Globus pallidus (tissue), 1 donor: ENCODE measurements at places on chromosomes 2 and 18.

DNA sequence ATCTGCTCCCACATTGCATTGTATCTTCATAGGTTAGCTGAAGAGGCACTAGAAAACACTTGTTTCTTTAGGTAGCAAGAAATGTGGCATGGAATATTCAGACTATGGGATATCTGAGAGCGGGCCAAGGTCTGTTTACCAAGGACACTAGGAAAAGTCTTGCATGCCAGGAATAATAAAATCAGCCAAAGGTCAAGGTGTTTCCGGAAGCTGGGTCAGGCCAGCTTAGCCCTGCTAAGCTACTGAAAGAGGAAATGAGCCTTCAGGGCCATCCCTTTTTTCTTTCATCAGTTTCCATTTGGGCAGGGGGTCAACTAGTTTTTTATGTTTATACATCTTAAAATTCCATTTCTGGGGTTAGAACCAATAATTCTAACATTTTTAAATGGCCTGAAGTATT is 101.1 kb downstream of the DPP4 start:
- DNase-seq = no peak

DNA sequence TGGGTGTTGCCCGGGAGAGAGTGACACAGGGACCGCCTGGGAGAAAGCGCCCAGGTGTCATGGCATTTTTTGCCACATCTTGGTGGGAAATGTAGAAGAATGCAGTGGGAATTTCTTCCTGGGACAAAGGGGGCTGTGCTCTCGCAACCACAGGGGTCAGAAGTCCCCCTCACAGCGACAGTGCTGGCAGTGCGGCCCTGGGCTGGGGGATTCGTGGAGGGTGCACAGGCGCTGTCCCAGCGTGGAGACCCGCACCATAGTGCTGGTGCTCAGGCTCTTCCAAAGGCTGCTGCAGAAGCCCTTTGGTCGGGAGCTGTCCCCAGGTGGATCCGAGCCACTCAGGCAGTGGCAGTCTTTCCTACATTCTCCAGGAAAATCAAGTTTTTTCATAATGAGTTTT is 128.8 kb upstream of the SOX11 start:
- DNase-seq = no peak

DNA sequence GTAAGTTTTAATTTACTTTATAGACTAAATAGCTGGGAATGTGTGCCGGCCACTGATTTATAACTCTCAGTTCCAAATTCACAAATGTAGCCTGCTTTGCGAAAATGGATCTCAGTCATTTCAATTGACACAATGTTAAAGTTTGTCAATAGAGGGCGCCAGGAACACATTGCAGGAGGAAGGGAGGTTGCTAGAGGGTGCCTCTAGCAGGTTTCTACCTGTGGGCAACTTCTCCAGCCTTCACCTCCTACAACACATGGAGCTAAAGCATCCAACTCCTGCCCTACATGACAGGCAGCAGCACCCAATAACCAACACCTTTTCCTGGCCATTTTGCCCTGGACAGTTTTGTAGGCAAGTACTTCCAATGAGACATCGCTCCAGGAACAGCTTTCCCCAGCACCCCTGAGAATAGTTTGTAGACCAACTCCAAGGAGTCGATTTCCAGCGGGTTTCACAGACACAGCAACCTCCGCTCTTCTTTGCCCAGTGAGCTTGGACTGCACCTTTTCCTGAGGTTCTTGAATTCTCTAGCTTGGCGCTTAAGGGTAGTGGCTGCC is 784.8 kb upstream of the CDH2 start:
- peak; percentile 5 for DNase-seq

GRCh38 chr2:106581328-106581727 is 94.2 kb downstream of the CD8B2 start:
- DNase-seq = no peak

- DNase-seq = no peak
Measured at GRCh38 chr2:9838391-9838790, 4.9 kb upstream of the TAF1B start.

- DNase-seq = no peak
Measured at GRCh38 chr2:228847684-228848083, 423.4 kb downstream of the PID1 start.

- no peak for DNase-seq
Measured at GRCh38 chr2:147524912-147525311, 319.9 kb upstream of the ACVR2A start.

GRCh38 chr18:35466815-35467623 is 30.7 kb downstream of the INO80C start:
- no peak for DNase-seq

- no peak for DNase-seq
Measured at GRCh38 chr2:147076634-147077033, 768.2 kb upstream of the ACVR2A start.

DNA sequence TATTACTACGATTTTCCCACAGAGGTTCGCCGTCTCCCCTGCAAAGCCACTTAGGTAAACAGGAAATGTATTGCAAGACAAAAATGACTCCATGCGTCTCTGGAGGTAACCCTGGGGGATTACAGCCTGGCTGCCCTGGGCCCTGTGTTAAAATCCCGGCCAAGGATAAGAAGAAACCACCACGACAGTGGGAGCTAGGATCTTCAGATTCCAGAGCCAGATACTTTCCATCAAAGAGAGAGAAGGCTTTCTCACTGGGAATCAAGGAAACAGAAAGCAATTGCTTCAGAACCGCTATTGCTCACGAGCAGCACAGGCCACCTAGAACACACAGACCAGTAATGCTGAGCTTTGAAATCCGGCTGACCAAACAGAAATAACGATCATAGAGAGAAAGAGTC is 97.9 kb upstream of the ZNF516 start:
- no peak for DNase-seq

DNA sequence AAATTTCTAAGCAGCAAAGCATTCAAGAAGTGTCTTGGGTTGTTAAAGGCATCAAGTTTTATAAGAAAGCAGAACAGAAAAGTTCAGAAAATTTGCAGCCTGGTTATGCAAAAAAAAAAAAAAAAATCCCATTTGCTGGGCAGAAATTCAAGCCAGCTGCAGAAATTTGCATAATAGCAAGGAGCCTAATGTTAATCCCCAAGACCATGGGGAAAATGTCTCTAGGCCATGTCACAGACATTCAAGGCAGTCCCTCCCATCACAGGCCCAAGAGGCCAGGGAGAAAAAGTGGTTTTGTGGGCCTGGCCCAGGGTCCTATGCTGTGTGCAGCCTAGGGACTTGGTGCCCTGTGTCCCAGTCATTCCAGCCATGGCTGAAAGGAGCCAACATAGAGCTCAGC is 269.0 kb upstream of the SLC39A10 start:
- DNase-seq = no peak

- no peak for DNase-seq
Measured at GRCh38 chr2:20592106-20593071, 58.5 kb downstream of the HS1BP3 start.

GRCh38 chr2:46164529-46165301 is 132.5 kb upstream of the EPAS1 start:
- peak; percentile 48 for DNase-seq

DNA sequence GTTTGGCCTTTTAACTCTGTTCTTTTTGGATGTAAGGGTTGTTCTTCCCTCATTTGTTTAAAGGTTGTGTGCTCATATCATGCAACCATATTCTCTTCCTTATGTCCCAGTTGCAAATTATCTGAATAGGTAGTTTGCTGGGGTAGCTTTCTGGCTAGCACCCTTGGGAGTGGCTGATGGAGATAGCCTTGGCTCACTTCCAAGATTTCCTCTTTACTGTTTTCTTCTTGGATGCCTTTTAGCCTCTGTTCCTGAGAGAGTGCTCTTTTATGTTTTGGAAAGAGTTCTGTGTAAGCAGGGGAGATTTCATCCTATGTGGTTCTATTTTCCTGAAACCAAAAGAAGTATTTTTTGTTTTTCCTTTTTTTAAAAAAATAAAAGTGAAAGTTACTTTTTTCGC is 25.4 kb downstream of the USP14 start:
- no peak for DNase-seq

- DNase-seq = no peak
Measured at GRCh38 chr2:83596592-83597282, 862.3 kb downstream of the SUCLG1 start.

DNA sequence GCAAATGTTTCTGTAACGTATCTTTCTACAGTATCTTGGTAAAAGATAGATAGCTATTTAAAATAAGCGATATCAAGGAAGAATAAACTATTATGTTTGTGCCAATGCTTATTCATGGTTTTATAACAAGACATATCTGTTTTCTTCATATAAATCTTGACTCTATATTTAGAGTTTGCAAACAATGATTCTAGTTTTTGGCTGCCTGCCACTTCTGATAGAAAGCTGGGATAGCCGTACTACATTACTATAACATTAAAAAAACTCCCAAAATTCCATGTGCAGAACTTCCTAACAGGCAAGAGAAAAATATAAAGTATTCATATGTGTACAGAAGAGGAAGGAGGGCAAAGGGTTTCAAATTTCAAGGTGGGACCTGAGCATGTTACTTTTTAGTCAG is 985.0 kb downstream of the BCL11A start:
- DNase-seq = no peak

DNA sequence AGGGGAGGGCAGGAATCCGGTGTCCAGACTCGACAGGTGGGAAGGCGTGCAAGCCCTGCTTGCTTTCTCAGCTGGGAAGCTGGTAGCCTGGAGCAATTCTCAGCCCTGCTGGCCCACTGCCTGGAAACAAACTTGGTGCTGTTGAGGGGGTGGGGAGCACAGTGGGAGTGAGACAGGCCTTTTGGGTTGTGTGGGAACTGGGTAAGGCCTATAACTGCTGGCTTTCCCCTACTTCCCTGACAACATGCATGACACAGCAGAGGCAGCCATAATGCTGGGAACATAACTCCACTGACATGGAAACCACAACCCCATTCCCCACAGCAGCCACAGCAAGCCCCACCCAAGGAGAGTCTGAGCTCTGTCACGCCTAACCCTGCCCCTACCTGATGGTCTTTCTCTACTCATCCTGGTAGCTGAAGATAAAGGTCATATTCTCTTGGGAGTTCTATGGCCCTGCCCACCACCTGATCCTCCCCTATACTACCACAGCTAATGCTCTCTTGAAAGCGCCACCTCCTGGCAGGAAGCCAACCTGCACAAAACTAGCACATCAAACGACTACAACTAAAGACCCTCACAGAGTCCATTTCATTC is 122.9 kb upstream of the ACVR1C start:
- no peak for DNase-seq

GRCh38 chr2:127347734-127348392 is 39.9 kb downstream of the MAP3K2 start:
- DNase-seq = no peak

GRCh38 chr2:229088517-229088913 is 182.6 kb downstream of the PID1 start:
- no peak for DNase-seq

DNA sequence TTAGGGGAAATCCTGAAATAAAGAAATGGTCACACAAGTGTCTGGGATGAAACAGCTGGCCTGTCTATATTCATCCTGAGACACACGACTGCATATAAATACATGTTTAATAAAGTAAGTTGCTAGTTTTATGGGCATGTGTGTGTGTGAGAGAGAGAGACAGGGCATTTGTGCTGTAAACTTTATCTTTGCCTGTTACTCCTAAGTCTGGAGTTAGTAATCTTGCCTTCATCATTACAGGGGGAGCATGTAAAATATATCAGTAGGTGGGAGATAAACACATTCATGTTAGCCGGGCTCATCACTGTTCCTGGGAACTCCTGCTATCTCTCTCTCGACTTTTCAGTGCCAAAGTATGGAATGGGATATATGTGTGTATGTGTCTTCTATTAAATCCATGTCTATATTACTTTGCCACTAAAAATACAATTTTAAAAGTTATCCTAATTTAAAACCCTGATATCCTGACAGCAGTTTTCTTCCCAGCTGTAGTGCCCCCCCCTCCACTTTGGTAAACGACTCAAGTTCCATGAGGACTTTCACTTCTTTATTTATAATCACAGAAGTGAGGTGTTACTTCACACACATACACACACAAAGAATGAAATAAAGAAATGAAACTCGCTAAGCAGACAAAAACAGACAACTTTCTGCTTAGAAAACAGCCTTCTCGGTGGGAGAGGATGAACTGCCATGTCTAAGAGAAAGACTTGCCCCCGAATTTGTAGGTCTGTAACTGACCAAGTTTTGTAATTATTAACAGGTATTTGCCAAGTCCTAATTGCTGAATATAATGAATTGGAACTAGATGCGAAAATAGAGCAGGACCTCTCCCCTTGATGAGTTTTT is 947 bp downstream of the ZEB2 start:
- peak; percentile 68 for DNase-seq

DNA sequence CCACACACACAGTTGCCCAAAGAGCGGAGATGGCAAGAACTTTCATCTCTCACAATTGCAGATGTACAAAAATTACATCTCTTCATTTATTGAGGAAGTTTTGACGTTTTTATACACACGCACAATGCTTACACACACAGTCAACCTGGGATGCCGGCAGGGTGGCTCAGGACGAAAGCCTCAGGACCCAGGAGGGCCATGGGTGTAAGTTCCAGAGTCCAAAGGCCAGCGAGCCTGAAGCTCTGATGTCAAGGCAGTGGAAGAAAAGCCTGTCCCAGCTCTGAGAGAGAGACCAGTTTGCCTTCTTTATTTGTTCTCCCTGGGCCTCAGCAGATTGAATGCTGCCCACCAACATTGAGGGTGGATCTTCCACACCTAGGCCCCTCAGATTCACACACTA is 10.1 kb downstream of the AMER3 start:
- no peak for DNase-seq

GRCh38 chr18:11046140-11046539 is 103.2 kb downstream of the PIEZO2 start:
- no peak for DNase-seq

- DNase-seq = no peak
Measured at GRCh38 chr2:188475945-188476344, 184.3 kb downstream of the GULP1 start.

DNA sequence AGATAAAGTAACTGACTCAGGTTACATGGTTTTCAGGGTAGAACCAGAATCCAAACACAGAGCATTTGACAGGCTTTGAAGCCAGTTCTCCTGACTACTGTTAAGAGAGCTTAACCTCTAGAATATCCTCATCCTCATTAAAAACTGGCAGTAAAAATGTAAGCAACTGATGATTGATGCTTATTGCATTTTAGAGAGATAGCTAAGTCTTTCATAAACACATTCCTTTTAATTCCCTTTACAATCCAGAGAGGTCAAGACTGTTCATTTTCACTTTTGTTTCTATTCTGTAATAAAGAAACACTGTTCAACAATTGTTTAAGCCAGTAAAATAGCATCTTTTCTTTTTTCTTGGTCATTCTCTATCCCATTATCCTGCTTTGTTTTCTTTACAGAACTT is 53.9 kb upstream of the RAB27B start:
- no peak for DNase-seq

DNA sequence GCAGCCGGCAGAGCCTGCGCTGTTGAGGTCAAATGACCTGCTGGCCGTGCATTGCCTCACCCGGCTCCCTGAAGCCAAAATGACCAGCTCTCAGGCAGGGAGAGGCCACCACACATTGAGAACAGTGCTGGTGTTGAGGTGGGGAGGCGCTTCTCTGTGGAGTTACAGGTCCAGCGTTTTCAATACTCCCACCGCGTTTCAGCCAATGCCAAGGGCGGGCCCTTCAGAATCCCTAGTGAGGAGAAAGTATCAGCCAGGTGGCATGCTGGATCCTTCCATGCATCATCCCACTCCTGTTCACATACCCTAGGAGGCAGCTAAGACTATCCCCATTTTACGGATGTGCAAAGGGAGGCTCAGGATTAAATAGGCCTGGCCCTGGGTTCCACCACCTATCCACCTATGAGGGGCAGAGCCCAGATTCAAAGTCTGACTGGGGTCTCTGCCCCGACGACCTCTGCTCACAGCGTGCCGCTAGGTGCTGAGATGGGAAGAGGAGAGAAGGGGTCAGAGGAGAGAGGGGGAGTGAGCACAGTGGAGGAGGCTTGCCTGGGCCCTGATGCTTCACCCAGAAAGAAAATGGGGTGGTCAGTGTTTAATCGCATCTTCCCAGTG is 137.6 kb upstream of the ID2 start:
- DNase-seq = no peak
